ENCODE measurements at places on chromosomes 7 and 10. TPM values are rescaled to one million over a fixed set of nuclear protein-coding genes. Genes with fewer than 3 reads are reported as not detected.

The ZNF394 gene
- 120 TPM for total RNA-seq

The MYL10 gene
- total RNA-seq, result not detected

The CAV2 gene
- total RNA-seq, result not detected

The SFTPA1 gene
- not detected for total RNA-seq

The H2BK1 gene
- total RNA-seq, result 2.5 TPM

The BHLHA15 gene
- total RNA-seq, result not detected

DNA sequence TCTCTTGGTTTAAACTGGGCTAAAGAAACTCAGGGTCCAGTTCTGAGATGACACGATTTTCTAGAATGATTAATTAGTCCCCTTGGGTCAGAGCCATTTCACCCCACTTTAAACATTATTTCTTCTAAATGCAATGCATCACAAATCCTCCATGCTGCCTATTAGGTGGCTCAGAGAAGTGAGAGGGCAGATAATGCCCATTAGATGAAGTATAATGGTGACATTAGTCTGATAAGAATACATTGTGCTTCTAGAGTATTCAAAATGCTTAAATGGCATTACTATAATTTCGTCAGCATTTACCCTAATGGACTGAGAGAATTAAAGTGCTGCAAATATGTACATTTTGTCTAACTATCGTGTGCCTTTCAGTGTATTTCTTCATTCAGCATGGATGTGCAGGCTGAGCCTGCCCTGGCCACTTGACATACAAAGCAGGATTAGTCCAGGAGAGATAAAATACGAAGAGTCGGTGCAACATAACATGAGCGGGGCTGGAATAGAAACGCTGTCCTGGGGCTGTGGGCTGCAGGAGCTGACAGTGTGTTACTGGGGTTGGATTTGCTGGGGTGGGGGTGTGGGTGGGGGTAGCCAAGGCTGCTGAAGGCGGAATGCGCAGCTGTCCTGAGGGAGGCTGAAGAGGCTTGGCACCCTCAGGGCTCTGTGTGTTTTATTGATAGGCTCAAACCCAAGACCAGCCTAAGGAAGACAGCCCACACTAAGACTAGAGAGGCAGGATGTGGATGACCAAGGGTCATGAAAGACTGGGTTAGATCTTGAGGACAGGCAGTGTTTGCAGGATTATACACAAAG lies 52.8 kb upstream of the KLF6 start:
- no peak for DNase-seq

DNA sequence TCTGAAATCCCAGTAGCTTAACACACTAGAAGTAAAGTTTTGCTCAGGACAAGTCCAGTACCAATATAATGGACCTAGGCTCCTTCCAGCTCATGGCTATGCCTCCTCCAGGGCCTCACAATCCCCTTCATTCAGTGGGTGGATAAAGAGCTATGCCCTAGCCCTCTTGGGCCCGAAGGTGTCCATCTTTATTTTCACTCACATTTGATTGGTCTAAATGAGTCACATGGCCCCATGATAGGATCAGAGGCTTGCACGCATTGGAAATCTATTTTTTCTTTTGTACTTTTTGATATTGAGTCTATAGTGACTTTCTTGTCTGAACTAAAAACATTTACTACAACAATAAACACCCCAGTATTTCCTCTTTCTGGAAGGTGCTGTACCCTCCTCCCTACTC lies 202.6 kb upstream of the CTBP2 start:
- no peak for DNase-seq

GRCh38 chr10:77820349-77820748 lies 106.2 kb downstream of the DLG5 start:
- no peak for DNase-seq

DNA sequence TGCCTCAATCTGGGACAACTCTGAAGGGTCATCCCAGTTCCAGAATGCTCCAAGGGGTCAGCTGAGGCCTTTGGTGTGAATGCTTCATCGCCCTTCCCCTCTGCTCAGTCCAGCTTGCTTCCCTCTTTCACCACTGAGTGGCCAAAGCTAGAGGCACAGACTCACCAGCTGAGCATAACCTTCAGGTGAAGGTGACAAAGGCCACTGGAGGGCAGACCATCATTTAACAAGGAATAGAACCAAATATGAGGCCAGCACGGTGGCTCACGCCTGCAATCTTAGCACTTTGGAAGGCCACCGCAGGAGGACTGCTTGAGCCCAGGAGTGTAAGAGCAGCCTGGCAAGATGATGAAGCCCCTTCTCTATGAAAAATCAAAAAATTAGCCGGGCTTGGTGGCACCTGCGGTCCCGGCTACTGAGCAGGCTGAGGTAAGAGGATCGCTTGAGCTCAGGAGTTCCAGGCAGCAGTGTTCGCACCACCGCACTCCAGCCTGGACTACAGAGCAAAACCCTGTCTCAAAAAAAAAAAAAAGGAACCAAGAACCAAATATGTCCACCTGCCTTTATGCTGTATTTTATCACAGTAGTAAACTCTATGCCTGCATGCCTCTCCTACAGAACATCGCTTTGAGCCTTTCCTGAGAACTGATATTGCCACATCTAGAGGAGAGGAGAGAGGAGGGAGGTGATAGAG lies 13.4 kb downstream of the PRKAG2 start:
- no peak for DNase-seq

DNA sequence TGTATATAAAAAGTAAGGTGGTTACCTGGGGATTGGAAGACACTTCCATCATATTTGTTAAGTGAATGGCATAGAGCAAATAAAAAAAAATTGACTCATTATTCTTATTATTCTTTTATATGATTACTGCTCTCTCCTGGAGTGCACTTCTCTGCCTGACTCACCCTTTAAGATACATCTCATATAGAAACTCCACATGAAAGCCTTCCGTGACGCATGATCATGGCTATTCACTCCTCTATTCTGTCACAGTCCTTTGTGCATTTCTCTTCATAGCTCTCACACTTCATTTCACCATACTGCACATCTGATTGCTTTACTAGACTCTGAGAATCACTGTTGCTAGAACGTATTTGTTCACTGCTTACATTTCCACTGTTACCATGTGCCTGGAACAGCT lies 597.3 kb downstream of the CNTNAP2 start:
- DNase-seq, result no peak

- DNase-seq, result no peak
Observed at GRCh38 chr10:93589648-93590562, 11.1 kb downstream of the RBP4 start.

DNA sequence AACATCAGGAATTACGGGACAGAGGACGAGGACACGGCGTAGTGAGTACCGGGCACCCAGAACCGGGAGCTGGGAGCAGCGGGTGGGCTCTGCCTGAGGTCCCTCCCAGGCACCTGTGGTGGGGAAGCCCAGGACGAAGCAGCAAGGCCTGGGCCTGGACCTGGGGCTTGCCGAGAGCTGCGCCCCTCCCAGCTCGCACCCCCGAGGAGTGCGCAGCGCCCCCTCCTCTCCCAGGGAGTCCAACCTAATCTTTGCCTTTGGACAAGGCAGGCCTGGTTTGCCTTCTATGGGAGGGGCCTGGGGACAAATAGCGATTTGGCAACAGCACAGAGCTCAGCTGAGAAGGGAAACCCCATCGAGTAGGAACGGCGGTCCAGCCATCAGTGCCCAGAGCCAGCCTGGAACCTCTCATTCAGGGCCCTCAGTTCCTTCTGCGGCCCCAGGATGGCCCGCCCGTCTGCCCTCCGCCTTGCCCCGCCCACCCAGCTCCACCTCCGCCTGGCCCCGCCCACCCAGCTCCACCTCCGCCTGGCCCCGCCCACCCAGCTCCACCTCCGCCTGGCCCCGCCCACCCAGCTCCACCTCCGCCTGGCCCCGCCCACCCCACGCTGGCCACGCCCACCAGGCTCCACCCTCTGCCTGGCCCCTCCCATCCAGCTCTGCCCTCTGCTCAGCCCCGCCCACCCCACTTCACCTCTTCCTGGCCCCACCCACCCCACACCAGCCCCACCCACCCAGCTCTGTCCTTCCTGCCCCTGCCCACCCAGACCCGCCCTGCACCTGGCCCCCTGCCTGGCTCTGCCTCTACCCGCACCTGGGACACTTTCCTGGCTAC lies 32.5 kb upstream of the KNDC1 start:
- DNase-seq, result peak; percentile 17

DNA sequence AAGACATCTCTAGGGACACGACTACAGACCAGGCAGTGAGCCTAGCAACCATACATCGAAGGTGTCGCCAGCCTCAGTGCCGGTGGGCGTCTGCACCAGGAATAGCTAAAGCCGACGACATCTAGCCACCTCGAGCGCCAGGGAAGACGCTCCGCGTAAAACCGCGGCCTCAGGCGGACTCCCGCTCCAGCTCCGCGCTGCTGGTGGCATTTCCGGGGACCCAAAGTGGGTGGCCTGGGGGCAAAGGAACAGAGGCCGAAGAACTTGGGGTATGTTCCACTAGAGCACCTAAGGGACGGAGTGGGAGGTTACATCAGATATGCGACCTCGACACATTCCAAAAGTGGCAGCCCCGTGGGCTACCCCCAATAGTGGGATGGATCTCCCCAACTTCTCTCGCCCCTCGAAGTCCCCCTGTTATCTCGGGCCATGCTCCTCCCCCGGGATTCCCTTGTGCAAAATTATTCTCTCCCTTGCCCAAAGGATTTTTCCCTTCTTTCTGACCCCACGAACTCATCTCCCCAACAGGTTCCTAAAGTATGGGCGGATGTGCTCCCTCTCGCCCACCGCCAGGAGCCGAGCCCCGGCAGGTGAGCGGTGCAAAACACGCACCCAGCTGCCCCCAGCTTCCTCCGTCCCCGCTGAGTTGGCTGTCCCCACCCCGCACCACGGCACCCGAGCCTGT lies 1.2 kb downstream of the KCNMA1 start:
- no peak for DNase-seq

GRCh38 chr7:70647801-70648498 lies 484.0 kb upstream of the GALNT17 start:
- DNase-seq, result peak; percentile 44

- no peak for DNase-seq
Observed at GRCh38 chr7:128530855-128531104, 54.2 kb downstream of the METTL2B start.

DNA sequence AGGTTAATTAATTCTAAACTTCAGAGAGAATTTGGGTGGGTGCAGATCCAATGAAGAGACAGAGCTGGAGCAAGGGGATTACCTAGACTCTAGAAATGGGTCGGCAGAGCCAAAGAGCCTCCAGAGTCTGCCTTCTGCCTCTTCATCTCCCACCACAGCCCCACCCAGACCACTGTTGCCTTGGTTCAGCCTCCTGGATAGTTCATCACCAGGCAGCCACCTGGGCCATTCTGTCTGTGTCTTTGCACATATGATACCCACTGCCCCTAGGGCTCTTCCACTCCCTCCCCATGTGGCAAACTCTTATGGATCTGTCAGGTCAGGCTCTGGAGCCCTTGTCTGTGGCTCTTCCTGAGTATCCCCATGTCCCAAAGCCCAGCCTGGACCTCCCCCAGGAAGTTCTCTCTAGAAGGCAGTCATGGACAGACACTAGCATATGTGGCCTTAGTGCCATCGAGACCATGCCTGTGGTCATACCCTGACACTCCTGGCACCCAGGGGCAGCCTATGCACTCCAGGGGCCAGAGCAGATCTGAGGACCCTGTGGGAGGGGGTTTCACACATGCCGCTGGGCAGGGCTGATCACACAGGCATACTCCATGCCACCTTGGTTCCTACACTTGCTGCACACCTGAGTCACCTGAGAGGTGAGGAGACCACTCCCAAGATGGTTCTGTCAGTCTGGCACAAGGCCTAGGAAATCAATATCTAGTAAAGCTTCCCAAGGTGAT lies 41.6 kb downstream of the FRMPD2 start:
- no peak for DNase-seq

DNA sequence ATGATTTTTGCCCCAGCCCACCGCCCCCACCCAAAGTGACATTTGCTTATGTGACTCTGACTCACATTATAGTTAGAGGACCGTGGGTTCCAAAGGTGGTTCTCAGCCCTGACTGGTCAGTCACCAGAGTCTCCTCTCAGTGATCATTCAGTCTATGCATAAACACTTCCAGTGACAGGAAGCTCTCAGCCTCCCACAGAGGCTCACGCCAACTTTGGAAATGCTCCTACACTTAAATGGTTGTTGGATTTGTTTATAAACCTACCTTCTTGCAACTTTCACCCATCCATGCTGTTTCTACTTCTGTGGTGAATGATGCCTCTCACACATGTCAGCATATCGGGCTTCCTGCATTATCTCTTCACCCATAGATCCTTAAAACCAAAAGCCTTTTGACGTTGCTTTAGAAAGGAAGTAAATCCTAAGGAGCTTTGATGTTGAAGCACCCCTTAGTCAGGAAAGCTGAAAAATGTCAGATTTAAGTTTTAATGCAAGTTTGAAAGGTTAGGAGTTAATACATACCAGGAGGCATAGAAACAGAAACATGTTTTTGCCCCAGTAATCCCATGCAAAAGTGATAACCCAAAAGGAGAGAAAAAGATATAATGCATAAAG lies 46.5 kb upstream of the FGL2 start:
- DNase-seq, result no peak

DNA sequence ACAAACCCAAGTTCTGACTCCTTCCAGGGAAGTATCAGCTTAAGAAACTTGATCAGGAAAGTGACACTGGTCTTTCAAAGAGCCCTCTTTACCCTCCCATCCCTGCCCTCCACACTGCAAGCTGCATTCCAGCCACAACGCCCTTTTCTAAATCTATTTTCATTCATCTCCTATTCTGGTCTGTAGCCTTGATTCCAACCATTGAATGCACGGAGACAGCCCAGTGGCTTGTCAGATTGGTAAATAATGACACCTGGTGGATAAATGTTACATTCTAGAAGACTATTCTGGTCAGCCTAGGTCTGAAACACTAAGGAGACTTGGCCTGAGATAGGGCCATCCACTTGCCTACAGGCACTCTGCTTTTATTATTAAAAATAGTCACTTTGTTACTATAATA lies 20.9 kb downstream of the MORN4 start:
- DNase-seq, result no peak

- no peak for DNase-seq
Observed at GRCh38 chr10:3172081-3172445, 519 bp downstream of the PITRM1 start.

- DNase-seq, result no peak
Observed at GRCh38 chr10:31620226-31621151, 301.5 kb downstream of the ZEB1 start.

DNA sequence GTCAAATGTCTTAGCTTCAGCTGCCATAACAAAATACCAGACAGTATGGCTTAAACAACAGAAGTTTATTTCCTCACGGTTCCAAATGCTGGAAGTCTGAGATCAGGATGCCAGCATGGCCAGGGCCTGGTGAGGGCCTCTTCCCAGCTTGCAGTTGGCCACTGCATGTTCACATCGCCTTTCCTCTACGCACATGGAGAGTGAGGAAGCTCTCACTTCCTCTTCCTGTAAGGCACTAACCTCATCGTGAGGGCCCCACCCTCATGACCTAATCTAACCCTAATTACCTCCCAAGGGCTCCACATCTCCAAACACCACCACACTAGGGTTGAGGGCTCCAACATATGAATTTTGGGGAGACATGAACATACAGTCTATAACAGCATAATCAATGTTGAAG lies 14.4 kb downstream of the ZNF33B start:
- DNase-seq, result no peak

- no peak for DNase-seq
Observed at GRCh38 chr7:78788464-78788863, 665.0 kb downstream of the MAGI2 start.

GRCh38 chr10:7696545-7696944 lies 6.6 kb upstream of the ITIH2 start:
- DNase-seq, result no peak

All from naive thymus-derived CD8-positive, alpha-beta T cell (primary cell).